ENCODE measurements at places on chromosomes 5 and 9.

GRCh38 chr9:123679330-123679987 lies 250.5 kb downstream of the DENND1A start:
- peak; percentile 24 for DNase-seq

- no peak for DNase-seq
Measured at GRCh38 chr5:107451028-107451427, 219.7 kb downstream of the EFNA5 start.

DNA sequence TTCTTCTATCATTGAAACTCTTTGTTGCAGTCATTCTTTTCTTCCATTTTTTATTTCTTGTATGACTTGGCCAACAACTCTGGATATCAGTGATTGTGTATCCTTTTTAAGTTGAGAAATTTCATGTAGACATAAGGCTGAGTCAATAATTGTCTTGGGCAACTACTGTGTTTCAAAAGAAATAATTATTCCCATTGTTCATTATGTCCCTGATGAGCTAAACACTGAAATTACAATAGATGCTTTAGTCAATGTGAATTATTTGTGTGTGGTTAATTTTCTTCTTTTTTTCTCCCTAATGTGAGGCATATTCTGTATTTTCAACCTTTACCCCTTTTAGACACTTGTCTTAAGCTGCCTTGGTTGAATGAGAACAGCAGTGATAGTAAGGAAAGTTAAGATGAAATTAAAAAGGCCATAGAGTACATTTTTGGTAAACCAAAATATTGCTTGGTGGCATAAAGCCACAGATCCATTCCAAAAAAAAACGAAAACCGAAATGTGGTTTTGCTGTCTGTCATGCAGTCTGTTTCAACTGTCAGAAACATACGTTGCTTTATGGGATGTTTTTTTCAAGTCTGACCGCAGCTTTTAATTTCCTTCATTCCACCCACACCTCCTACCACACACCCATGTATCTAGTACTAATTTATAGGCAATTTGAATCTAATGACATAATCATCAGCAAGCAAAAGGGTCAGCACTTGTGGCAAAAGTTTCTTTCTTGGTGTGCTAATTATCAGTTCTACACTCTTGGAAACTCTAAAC lies 21.1 kb downstream of the TLE4 start:
- DNase-seq: no peak

DNA sequence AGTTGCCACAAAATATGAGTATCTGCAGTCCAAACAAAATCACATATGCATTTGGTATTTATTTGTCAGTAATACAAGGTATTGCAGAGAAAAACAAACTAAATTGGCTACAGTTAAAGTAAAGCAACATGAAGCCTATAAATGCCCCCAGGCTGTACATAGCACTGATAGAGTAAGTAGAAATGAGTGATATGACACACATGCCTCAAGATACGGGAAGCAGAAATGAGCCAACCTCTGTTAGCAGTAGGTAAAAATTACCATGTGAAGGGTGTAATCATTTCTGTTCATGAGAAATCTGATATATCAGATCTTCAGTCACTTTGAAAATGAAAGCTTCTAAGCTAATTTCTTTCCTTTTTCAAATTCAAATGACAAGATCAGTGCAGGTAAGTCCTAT lies 131.1 kb downstream of the CHSY3 start:
- DNase-seq: no peak

- no peak for DNase-seq
Measured at GRCh38 chr9:111983484-111983908, 86.9 kb downstream of the UGCG start.

Data from activated CD4-positive, alpha-beta T cell treated with anti-CD3 and anti-CD28 coated beads for 36 hours (primary cell).